ENCODE measurements at places on chromosomes 4 and X. TPM values are rescaled to one million over a fixed set of nuclear protein-coding genes. Genes with fewer than 3 reads are reported as not detected.

The S100G gene
- not detected for total RNA-seq

The DIPK2B gene
- total RNA-seq: not detected

The MAGEA2B gene
- total RNA-seq: not detected

The CLCN4 gene
- 11.2 TPM for total RNA-seq

The EMCN gene
- not detected for total RNA-seq

The TBC1D9 gene
- total RNA-seq: 1.0 TPM

The PABPC1L2A gene
- total RNA-seq: 0.73 TPM

The PCYT1B gene
- total RNA-seq: 30.8 TPM

Data from H1 (cell line).